T-helper 1 cell (primary cell): ENCODE measurements at places on chromosomes 12 and 14.

- no peak for DNase-seq
Measured at GRCh38 chr12:132462788-132463187, 27.2 kb upstream of the FBRSL1 start.

DNA sequence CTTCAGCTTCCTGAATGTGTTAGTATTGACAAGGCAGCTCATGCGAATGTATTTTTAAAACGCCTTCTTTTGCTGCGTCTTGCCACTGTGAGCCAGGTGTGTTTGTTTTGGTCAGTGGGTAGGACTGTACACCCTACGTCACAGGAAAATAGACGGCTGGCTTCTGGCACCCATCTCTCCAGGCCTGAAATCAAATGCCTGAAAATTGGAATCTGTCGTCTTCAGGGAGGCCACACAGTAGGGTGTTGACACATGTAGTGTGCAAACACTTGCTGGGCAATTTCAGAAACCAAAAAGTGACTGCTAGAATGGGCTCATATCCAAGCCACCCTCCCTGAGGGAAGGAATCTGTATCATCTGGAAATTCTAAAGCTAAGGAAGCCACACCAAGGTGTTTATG is 209.3 kb downstream of the TTC8 start:
- DNase-seq = no peak

GRCh38 chr12:91109148-91109564 is 2.1 kb downstream of the LUM start:
- no peak for DNase-seq

- DNase-seq = no peak
Measured at GRCh38 chr12:65522956-65523860, 244.7 kb downstream of the MSRB3 start.

DNA sequence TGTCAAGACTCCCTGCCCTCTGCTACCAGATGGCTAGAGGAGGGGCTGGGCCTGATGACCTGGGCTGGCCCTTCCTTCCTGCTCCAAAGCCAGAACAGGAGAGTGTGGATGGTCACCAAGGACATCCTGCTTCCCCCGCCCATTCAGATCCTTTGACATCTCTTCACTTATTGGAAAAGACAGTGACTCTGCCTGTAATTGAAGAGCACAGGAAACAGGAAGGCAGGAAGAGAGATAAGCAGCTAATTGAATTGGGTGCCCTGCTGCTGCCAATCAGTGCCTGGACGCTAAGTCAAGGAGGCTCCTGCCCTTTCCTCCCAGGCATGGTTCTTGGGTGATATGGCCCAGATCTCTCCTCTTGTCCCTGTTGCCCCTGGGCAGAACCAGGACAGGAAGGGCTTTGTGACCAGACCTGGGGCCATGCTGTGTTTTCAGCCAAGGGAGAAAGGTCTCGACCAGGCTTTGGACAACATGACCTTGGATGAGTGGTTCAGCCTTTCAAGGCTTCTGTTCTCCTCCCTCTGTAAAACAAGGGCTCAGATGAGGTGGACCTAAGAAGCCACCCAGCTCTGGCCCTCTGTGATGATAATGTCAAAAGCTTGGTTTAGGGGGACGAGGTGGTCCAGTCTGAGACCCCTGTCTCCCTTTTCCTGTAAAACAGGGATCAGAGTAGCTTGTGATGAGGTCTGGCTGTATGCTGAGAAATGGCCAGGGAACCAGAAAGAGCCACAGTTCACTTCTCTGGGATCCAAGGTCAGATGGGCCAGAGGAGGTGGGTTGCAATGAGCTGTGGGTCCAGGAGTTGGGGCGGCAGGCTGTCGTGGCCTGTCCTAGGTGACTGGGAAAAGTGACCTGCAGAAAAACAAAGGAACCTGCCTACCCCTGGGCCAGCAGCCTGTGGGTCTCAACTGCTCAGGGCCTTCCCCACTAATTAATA is 38.8 kb downstream of the FAM222A start:
- no peak for DNase-seq

GRCh38 chr12:70590549-70591226 is 46.5 kb downstream of the PTPRB start:
- DNase-seq = no peak

- DNase-seq = no peak
Measured at GRCh38 chr12:108989376-108989775, 31.5 kb downstream of the SVOP start.
